ENCODE measurements at places on chromosomes 5 and 9. TPM values are rescaled to one million over a fixed set of nuclear protein-coding genes. Genes with fewer than 3 reads are reported as not detected.

DNA sequence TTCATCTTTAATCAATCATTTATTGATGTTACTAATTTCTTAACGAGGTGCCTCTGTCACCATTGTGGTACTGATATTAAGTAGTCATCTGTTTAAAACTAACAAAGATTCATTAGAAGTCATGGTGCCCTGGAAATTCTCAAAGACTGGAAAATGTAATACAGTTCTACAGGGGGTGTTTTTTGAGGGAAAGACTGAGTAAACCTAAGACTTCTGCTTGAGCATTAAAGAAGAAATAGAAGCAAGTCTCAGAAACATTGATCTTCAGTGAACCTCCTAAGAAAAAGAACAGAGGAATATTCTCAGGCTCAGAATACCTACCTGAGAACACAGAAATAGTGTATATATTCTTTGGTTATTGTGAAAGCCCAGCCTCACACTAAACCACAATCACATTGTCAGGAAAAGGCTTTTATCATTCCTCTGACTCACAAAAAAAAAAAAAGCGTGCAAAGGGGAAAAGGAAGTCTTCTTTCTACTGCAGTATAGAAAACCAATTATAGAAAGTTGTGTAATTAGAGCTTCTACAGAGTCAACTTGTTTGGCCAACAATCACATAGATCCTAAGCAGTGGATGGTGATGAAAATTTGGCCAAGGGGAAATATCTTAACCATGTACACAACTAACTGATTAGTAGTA lies 60.8 kb downstream of the HINT1 start:
- DNase-seq, result no peak

- no peak for DNase-seq
Observed at GRCh38 chr9:82588301-82589180, 474.4 kb downstream of the RASEF start.

- no peak for DNase-seq
Observed at GRCh38 chr9:117725426-117725887, 21.3 kb downstream of the TLR4 start.

Gene SLC25A2
- polyA plus RNA-seq, result 0.30 TPM

- no peak for DNase-seq
Observed at GRCh38 chr9:89079391-89079790, 88.1 kb downstream of the S1PR3 start.

Gene ATOSB
- 7.6 TPM for polyA plus RNA-seq

GRCh38 chr5:155783246-155783645 lies 543.7 kb upstream of the SGCD start:
- no peak for DNase-seq

DNA sequence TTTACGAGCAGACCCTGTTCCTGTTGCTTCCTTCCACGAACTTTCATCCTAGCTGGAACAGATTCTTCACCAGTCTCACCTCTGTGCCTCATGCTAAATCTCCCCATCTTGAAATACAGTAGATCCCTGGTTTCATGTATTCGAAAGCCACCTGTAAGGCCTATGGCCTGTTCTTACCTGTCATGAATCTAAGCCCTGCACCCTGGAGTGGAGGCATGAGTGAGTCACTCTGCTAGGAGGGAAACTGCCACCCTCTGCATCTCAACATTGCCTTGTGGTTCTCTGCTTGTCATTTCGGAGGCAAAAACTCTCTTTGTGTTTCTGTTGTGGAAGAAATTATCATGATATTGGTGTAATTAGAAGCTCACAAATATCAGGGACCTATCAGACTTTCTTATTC lies 320.0 kb downstream of the ENC1 start:
- DNase-seq, result no peak

- no peak for DNase-seq
Observed at GRCh38 chr5:53407373-53407772, 73.1 kb upstream of the FST start.

GRCh38 chr9:134058716-134059115 lies 9.1 kb downstream of the BRD3 start:
- DNase-seq, result no peak

GRCh38 chr9:116501871-116502270 lies 185.2 kb upstream of the TRIM32 start:
- no peak for DNase-seq

- DNase-seq, result peak; percentile 96
Observed at GRCh38 chr9:136342181-136343120, 15.1 kb downstream of the GPSM1 start.

DNA sequence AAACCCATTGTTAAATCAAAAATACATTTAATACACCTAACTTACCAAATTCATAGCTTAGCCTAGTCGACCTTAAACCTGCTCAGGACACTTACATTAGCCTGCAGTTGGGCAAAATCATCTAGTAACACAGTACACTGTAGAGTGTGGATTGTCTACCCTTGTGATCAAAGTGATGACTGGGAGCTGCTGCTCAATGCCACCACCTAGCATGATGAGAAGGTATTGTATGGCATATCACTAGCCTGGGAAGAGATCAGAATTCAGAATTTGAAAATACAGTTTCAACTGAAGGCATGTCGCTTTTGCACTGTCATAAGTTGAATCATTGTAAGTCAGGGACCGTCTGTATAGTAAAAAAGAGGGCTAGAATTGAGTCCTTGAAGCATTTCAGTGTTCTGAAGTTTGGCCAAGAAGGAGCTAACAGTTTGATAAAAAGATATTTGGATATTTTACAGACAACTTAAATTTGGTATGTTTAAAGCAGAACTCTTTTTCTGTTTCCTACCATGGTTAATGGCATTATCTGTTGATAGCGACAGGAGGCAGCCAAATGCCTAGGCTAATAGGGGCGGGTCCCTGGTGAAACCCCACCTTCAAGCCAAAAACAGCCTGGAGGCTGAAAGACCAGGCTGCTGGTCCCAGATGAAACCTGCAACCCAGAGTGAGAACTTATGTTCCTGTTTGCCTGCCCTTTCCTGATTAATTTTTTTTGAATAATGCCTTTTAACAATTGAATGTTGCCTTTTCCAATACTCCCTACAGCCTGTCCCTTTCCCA lies 23.0 kb downstream of the SMIM15 start:
- DNase-seq, result no peak

DNA sequence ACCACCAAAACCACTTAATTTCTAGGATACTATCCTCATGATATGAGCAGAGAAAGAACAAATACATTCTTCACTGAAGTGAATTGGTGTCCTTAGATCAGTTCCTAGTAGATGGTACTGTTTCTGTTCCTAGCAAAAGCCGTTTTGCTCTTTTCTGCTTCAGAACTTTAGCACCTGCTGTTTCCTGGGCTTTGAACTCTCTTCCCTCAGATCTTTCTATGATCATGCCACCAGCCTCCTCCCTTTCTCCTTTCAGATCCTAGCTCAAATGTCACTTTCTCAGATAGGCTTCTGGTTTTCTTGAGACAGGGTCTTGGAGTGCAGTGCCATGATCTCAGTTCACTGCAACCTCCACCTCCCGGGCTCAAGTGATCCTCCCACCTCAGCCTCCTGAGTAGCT lies 118.0 kb downstream of the EGFLAM start:
- no peak for DNase-seq

Gene PCDHGA8
- polyA plus RNA-seq, result 0.12 TPM

Gene ACSL6
- 0.99 TPM for polyA plus RNA-seq

DNA sequence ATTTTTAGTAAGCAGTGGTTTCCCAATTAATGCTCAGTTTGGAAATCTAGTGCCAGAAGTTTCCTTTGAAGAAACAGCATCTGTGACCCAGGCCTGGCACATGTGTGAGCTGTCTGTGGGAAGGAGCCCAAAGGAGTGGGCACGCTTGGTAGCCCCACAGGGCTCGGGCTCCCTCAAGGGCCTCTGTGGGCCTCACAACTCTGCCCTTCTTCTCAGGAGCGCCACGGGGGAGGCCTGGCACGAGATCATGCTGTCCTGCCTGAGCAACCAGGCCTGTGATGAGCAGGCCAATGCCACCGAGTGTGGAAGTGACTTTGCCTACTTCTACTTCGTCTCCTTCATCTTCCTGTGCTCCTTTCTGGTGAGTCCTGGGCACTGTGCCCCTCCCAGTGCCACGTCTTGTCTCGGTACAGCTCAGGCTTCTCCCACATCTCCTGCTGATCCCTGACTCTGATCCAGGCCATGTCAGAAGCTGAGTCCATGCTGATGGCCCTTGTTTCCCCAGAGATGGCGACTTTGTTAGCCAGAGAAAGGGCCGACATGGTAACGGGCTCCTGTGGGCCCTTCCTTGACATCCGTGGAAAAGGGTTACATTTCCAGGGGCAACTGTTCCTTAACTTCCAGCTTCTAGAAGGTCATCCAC lies 200.4 kb downstream of the CACNA1B start:
- DNase-seq, result no peak

Gene EFNA5
- 0.72 TPM for polyA plus RNA-seq

GRCh38 chr9:83355024-83355444 lies 183.2 kb downstream of the FRMD3 start:
- DNase-seq, result no peak

DNA sequence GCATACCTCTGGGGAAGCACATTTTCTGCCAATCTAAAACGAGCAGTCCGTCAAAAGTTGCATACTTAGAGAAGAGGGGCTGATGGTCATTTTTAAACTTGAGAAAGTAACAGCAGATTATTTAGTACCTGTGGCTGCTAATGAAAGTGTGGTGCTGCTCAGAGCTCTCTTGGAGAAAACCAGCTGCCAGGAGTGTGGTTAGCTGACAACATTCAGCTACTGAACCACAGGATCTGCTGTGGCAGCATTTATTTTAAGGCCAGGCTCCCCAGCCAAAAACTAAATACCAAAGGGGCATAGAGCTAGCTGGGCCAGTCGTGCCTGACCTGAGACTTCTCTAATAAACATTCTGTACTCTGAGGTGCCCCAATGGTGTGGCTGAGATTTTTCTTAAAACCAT lies 203.6 kb downstream of the EDIL3 start:
- DNase-seq, result no peak

- no peak for DNase-seq
Observed at GRCh38 chr5:131541071-131541470, 94.0 kb downstream of the RAPGEF6 start.

Gene STRBP
- polyA plus RNA-seq, result 9.9 TPM

- no peak for DNase-seq
Observed at GRCh38 chr9:17509151-17509550, 69.7 kb upstream of the SH3GL2 start.

DNA sequence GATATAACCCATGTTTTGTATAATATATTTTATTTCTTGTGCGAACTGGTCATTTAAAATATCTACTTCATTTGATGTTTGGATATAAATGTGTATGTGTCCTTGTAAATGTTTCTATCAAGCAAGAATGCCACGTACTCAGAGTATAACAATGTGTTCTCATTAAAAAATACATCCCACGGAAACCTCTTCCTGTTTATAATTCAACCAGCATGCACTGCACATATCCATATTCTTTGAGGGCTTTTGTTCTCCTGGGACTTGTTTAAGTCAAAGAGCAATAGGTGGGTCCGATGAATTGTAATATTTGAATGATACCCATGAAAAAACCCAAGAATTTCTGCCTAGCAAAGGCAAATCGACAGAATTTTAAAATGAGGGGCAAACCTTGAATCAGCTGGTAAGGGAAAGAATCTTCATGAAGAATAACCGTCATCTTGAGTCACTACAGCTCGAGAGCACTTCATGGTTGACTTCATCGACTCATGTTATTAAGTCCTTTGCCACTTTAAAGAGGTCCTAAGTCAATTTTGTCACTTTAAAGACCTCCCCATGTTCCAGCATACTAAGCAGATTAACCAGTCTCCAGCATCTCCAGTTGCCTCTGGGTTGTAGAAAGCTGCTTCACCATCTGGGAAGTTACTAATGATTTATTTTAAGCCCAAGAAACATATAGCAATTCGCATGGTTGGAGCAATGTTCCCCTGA lies 80.6 kb downstream of the NPR3 start:
- DNase-seq, result no peak

Gene BRD8
- polyA plus RNA-seq, result 69.7 TPM

- no peak for DNase-seq
Observed at GRCh38 chr5:118249386-118249785, 739.0 kb downstream of the DTWD2 start.

DNA sequence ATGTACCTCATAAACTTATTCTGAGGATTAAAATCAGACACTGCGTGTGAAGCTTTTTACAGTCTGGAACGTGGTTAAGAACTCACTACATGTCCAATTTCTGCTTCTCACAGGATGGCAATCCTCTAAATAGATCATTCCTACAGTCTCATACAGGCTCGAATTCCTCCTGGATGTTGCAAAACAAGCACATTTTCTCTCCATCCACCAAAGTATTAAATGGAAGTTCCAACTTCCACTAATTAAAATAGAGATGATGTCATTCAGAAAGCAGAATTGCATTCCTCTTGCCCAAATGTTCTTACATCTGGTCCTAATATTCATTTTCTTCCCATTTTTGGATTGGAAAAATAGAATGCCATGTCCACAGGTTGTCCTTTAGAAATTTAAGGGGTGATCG lies 145.5 kb upstream of the PCA3 start:
- DNase-seq, result no peak

All from pancreas (tissue), 10 donors.